NCI-H2081 treated with DMSO at 0.1 percent for 48 hours (cell line): ENCODE measurements at places on chromosomes 5 and 9.

GRCh38 chr5:176817369-176817840 lies 7.0 kb downstream of the UNC5A start:
- DNase-seq: no peak

DNA sequence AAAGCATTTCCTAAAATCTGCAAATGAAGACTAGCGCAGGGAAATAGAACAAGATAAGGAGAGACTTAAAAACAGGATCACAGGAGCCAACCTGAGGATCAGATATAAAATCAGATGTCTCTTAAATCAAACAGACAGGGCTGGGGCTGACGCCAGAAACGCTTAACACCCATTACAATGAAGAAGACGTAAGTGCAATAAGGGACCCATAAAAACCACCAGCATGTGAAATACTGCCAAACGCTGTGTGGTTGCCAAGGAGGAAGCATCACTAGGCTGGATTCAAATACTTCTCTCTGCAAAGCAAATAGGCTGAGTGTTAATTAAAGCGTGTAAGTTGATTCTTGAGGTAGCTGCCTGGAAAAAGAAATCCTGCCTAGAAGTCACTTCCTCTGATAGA lies 74.4 kb upstream of the ATP10B start:
- DNase-seq: peak; percentile 91

DNA sequence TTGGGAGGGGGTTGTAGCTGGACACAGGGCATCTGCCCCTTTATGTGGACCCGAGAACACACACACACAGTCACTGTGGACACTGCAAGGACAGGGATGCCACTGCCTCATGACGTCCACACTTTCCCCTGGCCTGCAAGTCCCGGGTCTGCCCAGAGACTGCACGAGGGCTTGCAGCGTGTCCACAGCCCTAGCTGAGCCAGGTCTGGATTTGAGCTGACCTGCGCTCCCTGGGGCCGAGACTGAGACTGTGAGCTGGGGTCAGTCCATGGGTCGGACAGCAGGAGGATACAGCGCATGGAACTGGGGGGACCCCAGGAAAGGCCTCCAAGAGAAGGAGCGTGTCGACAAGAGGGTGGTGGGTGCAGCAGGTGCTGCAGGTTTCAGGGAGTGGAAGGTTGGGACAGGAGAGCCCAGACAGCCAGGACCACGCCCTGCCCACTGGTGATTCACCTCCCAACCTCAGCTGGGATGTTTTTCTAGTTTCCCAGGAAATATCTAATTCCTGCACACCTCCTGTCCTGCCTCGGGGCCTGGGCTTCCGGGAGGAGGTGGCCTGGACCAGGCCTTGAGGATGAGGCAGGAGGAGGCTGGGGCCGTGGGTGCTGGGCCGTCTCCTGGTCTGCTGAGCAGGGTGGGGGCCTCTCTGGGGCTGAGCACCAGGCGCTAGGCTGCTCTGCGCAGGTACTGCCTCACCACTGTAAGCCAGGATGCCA lies 806 bp upstream of the RNF224 start:
- no peak for DNase-seq

DNA sequence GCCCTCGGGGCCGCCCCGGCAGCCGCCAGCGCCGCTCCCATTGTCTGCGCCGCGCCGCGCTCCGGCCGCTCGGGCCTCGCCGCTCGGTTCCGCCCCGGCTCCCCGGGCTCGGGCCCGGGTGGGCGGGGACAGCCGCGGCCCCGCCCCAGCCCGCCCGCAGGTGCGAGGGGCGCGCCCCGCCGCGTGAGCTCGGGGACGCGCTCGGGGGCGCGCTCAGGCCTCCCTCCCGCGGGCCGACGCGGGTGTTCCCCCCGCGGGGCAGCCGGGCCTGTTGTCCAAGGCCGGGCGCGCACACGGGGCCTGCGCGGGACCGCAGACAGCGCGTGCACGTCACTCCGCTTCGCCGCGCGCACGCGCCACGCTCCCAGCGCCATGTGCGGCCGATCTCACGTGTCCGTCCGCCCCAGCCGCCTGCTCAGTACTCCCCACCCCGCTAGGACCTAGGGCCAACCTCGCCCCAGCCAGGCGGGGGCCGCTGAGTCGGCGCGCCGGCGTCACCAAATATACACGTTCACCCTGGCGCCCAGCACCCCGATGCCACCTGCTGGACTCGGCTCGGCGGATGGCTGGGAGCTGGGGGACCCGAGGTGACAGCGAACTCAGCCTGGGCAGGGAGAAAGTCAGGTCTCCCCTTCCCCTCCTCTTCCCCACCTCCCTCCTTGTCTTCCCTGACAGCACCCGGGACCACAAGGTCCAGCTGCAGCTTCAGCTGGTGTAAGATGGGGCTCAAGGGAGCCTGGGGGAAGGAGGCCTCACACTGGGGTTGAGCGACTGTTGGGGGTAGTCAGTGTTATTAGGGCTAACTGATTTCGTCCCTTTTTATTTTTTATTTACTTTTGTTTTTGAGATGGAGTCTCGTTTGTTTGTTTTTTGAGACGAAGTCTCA lies 14.3 kb downstream of the GBGT1 start:
- peak; percentile 62 for DNase-seq

DNA sequence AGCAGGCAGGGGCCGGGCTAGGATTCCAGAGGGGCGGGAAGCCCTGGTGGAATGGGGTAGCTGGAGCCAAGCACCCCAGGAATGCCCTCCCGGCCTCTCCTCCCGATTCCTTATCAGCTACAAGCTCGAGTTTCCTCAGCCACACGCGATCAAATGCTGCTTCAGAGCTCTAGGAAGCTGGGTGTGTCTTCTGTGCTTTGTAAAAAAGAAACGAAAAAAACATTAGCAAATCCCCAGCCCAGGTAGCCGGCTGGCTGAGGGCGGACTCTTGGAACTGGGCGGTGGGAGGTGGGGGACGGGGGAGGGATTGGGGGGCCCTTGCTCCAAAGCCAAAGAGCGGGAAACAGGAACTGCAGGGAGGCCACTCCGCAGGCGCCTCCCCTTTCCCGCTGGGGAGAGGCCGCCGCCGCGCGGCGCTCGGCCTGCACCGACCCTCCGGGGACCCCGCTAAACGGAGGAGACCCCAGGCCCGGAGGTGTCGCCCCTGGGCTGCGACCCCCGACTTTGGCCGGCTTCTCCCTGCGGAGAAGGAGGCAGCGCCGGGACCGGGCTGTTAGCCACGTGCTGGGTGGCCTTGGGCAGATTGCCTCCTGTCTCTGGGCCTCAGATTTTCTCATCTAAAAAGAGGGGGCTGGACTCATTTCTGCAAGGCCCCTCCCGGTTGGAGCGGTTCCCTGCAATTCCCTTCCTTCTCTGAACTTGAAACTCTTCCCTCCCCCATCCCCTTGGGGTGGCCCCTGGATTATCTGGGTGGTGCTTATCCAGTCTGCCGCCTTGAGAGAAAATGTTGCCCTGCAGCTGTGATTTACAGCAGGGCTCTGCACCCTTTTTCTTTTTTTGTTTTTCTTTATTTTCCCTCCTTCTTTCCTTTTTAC lies 40.9 kb upstream of the FABP6 start:
- no peak for DNase-seq

GRCh38 chr5:72412283-72413055 lies 92.3 kb downstream of the PTCD2 start:
- no peak for DNase-seq

GRCh38 chr5:11890777-11891176 lies 13.5 kb downstream of the CTNND2 start:
- no peak for DNase-seq

GRCh38 chr5:95102687-95103086 lies 182.2 kb downstream of the MCTP1 start:
- no peak for DNase-seq

GRCh38 chr9:71944754-71945375 lies 33.4 kb downstream of the C9orf85 start:
- no peak for DNase-seq

- DNase-seq: no peak
Measured at GRCh38 chr9:11338130-11338529, 725.3 kb upstream of the PTPRD start.

- DNase-seq: no peak
Measured at GRCh38 chr5:72066705-72067107, 40.6 kb upstream of the MAP1B start.

- no peak for DNase-seq
Measured at GRCh38 chr9:77438653-77439052, 209.5 kb downstream of the GNA14 start.

DNA sequence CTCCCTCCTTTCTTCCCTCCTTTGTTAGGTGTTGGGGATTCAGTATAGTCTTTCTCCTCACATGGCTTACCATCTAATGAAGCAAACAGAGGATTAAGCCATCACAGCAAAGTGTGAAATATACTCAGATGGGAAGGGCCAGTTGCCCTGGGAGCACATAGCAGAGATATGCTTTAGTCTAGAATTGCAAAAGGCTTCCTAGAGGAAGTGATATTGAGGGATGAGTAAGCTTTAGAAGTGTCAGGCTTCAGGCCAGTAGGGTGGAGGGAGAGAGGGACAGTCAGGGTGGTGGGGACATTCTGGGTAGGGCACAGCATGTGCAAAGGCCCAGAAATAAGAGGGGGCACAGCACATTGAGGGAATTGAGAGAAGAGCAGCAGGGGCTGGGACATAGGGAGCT lies 46.2 kb upstream of the GLRA1 start:
- no peak for DNase-seq

- DNase-seq: no peak
Measured at GRCh38 chr9:34446468-34446891, 11.9 kb downstream of the FAM219A start.

DNA sequence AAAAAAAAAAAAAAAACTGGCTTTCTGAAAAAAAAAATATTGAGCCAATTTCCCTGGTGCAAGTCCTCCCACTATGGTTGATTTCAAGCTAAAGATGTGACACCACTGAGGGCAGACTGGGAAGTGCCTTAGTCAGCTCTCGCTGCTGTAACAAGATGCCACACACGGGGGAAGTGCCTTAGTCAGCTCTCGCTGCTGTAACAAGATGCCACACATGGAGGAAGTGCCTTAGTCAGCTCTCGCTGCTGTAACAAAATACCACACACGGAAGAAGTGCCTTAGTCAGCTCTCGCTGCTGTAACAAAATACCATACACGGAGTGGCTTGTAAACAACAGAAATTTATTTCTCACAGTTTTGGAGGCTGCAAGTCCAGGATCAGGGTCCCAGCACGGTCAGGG lies 23.4 kb downstream of the BTNL9 start:
- no peak for DNase-seq

DNA sequence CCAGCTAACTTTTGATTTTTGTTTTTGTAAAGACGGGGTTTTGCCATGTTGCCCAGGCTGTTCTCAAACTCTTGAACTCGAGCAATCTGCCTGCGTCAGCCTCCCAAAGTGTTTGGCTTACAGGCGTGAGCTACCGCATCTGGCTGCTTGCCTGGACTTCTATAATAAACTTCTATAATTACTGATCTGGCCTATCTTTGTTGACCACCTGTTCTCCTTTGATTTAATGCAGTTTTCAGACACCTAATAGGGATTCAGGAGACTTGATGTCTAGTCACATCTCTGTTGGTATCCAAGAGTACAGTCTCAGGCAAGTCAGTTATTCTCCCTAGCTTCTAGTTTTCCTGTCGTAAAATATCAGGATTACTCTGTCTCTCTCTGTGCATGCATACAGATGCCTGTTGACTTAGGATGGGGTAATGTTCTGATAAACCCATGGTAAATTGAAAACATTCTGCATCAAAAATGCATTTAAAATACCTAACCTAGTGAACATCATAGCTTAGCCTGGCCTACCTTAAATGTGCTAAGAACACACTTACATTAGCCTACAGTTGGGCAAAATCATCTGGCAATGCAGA lies 51.5 kb upstream of the NR3C1 start:
- no peak for DNase-seq

- DNase-seq: no peak
Measured at GRCh38 chr5:36934740-36935356, 58.3 kb downstream of the NIPBL start.

DNA sequence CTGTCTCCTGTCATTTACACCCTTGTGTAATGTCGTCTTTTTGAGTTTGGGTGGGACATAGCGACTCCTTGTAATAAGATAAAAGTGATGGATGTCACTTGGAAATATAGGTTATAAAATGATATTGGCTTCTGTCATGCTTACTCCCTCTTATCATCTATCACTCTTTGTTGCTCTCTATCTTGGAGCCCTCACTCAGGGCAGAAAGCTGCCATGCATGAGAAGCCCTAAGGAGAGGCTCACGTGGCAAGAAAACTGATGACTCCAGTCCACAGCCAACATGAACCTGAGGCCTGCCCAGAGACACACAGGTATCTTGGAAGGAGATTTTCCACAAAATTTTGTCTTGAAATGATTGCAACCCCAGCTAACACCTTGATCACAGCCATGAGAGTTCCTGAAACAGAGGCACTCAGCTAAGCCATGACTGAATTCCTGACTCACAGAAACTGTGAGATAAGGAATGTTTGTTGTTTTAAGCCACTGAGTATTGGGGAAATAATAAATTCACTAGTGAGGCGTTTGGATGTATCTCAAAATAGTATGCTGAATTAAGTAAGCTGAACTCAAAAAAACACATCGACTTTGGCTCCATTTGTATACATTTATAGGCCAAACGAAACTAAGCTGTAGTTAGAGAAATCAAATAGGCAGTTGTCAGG lies 216.7 kb downstream of the CDH18 start:
- no peak for DNase-seq

DNA sequence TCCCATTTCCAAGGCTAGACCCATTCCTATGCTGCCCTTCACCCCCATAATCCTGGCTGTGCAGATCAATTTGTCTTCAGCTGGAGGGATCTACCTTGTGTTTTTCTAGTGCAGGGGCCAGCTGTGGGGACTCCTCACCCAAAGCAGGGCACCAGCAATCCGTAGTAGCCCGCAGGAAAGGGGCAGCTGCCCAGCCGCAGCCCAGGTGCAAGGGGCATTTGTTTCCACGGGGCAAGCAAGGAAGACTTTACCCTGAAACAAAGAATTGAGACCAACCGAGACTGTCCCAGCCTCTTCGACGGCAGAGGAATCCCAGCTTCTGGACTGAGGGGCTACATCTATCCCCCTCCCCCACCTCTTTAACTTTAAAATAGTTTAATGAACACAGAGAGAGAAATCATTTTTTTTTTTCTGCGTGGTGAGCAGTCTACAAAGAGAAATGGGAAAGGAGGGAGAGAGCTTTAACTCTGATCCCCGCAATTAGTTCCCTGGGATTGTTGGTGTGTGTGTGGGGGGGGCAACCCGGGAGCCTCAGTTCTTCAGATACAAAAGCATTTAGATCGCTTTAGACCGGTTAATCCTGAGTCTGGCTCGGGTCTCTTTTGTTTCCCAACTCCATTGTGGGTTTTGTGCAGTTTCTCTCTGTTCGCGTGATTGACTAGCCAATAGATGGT lies 10.6 kb upstream of the LHX2 start:
- DNase-seq: no peak

DNA sequence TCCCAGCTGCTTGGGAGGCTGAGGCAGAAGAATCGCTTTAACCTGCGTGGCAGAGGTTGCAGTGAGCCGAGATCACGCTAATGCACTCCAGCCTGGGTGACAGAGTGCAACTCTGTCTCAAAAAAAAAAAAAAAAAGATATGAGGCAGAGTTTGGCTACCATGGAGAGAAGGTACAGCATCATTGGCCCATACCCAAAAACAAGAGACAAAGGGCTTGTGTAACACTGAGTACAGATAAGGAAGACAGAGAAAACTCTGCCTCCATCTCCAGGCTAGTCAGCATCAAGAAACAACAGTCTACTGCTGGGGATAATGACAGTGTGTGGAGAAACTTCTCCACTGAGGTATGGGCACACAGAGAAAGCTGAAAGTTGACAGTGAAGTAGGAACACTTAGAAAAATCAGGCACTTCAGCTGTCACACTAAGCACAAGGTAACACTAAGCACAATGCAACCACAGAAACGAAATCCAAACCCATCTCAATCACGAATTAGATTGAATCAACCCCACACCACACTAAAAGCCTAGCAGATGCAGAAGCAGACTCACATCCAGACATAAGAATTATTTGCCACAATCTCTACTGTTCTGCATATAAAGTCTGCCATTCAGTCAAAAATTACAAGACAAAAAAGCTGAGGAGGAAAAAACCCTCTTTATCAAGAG lies 10.5 kb downstream of the PJA2 start:
- no peak for DNase-seq
